ENCODE measurements at places on chromosomes 12 and 14.

DNA sequence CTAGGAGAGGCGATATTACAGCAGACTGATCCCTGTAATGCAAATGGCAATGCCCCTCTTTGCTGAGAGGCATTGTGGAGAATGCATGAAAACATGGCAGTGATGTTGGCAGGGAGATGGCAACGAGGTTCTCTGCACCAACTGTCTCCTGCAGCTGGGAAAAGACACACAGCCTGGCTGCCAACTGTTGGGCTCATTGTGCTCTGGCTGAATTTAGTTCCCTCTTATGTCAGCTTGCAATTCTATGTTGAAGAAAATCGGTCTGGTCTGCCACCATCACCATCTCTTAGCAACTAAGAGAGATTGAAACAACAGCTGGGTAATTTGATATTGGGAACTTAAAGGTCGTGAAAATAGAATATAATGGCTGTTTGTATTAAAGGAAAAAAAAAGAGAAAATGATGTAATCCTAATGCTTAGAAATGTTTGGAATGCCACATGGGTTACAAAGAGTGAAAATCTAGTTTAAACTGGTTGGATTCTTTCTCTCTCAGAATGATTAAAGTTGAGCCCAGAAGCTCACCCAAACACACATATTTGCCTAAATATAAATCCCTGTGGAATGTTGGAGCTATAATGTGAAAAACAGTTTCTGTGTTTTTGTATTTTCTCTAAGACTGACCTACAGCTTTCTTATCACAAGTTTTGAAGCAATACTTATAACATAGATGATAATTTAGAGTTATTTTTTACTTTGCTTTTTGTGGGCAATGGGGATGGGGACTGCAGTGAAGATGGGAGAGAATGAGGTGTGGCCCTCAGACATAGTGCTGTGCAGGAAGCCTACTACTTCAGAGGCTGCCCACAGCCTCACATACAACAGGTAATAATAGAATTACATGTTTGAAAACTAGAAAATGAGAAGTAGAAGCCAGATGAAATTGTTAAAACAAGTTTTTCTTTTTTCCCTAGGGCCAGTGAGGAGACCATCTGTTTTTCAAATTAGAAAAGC lies 143.7 kb downstream of the AKAP6 start:
- no peak for DNase-seq

- DNase-seq = no peak
Observed at GRCh38 chr14:103066399-103066798, 9.1 kb upstream of the CDC42BPB start.

GRCh38 chr14:104238424-104239184 lies 100.2 kb downstream of the KIF26A start:
- DNase-seq = no peak

DNA sequence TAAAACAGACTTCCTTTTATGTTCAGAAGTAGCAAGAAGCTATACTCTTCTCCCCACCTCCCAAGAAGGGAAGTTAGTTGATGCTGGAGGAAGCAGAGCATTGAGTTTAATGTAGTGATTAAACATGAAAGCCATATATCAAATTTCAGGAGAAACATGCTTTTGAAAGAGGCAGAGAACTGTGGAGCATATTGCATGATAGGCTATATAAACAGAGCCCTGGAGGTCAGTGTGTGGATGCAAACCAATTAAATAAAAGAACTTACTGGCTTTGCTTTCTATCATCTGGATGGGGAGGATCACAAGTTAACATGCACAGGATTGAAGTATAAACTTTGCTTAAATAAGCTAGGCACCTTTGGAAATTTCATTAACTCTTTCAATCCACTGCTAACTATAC lies 94.1 kb downstream of the MSRB3 start:
- DNase-seq = no peak

DNA sequence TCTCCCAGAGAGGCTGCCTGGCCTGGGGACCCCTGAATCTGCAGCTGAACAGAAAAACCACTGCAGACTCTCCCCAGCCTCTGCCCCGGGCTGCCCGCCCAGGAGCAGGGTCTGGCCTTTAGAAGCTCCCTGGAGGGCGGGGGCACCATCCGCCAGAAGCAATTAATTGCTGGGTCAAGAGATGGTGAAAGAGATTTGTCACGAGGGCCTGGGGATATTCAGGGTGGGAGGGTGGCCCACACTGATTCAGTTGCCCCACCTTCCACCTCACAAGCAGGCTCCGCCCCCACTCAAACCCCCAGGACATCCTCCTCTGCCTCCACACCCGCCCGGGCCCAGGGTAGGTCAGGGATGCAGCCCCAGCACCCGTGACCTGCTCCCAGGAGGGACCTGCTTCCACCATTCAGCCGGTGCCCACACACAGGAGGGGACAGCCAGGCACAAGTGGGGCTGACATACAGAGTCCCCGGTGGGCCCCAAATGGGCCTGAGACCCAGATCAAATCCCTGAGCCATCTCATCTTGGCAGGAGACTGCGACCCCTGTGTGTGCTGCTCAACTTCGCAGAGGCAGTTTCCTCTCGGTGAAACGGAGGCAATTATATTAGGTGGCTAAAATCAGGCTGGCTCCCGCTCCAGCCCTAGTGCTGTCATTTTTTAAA lies 23.0 kb downstream of the NCOR2 start:
- no peak for DNase-seq

- DNase-seq = no peak
Observed at GRCh38 chr12:116278279-116278626, 760 bp upstream of the MED13L start.

- no peak for DNase-seq
Observed at GRCh38 chr12:42853370-42854140, 264.0 kb upstream of the PRICKLE1 start.

GRCh38 chr14:59175404-59175803 lies 13.1 kb upstream of the DAAM1 start:
- no peak for DNase-seq

- DNase-seq = no peak
Observed at GRCh38 chr12:50111395-50111692, 692 bp upstream of the COX14 start.

- no peak for DNase-seq
Observed at GRCh38 chr12:44716711-44717110, 159.4 kb downstream of the NELL2 start.
